ENCODE measurements at places on chromosomes 2 and 18.

DNA sequence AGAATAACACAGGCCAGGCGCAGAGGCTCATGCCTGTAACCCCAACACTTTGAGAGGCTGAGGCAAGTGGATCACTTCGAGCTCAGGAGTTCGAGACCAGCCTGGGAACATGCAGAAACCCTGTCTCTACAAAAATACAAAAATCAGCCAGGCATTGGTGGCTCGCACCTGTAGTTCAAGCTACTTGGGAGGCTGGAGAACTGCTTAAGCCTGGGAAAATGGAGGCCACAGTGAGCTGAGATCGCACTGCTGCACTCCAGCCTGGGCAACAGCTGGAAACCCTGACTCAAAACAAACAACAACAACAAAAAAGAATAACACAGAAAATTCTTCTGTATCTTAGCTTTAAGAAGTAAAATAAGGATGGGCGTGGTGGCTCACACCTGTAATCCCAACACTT lies 440.3 kb downstream of the LRATD1 start:
- DNase-seq = no peak

DNA sequence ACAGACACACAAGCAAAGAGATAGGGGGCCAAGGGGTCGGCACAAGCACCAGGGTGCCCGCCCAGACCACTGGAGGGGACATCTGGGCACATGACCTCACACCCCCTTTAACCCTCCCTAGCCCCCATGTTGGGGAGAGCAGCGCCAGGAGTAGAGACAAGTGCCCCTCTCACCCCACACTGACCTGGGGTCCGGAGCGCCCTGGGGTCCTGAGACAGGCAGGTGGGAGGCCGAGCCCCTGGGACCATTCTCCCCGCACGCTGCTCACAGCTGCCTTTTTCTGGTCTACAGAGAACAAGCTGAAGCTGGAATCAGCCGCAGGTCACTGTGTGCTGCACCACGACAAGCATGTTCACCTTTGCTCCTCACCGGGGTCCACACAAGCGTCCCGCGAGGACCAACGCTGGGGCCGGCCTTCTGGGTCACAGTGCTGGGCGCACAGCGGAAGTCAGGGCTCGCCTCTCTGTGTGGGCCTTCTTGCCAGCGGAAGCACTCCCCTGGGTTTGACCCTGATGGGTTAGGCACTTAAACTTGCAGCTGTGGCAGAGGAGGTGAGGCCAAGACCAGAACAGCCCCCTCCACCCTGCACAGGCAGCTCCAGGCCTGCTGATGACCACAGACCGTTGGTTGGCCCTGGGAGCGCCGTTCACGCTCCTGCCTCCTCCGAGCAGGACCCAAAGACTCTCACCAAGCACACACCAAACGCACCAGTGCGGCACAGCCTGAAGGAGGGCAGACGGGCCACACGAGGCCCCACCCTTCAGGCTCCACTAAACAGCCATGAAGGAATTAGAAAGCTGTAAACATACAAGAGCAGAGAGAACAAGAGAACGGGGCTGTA lies 275.3 kb downstream of the EIPR1 start:
- DNase-seq = no peak

GRCh38 chr2:110886826-110887573 lies 154.6 kb downstream of the ACOXL start:
- DNase-seq = no peak

DNA sequence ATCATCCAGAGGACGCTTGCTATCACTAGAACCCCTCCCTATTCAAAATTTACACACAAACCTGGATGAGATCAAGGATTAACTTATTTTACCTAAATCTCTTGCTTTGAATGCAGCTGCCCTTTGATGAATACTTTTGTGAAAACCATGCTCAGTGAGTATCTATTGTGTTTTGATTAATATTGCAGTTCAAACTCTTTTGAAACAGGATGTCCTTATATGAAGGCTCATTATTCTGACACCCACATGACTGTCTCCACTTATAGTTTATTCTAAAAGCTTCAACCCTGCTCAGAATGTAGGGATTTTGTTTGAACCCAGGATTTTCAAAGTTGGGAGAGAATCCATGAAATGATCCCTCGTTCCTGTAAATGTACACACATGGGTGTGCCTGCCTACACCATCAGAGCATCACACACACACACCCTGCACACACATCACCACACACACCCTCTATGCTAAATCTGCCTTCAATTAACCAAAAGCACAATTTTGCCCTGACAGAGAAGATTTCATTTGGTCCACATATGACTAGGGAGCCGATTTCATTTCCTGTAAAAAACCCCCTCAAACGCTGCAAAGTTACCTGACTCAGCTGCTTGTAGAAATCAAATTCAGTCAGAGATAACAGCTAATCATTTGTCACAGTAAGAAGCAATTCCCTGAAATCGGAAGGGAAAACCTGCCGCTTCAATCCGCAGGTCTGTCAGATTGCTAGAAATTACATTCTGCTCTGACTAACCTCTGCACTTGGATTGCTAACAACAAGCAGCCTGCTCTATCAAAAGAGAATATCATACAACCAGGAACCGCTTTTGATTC lies 65.2 kb downstream of the ZEB2 start:
- no peak for DNase-seq

GRCh38 chr18:11733031-11733430 lies 44.0 kb downstream of the GNAL start:
- peak; percentile 54 for DNase-seq

DNA sequence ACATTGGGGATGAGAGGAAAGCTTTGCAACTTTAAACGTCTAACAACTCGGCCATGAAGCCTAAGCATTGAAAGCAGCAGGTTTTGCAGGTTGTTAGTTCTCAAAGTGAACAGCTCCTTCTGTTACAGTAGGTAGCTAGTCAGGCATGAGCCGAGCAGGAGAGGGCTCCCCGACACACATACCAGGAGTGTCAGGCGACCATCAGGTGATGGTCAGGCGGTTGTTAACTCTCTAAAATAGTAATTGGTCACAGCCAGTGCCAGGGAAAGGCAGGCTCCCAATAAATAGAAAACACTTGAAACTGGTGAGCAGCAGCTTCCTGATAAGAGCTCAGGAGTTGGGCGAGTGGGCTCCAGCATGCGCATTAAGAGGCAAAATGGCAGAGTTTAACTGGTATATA lies 53.5 kb upstream of the DAPL1 start:
- no peak for DNase-seq

DNA sequence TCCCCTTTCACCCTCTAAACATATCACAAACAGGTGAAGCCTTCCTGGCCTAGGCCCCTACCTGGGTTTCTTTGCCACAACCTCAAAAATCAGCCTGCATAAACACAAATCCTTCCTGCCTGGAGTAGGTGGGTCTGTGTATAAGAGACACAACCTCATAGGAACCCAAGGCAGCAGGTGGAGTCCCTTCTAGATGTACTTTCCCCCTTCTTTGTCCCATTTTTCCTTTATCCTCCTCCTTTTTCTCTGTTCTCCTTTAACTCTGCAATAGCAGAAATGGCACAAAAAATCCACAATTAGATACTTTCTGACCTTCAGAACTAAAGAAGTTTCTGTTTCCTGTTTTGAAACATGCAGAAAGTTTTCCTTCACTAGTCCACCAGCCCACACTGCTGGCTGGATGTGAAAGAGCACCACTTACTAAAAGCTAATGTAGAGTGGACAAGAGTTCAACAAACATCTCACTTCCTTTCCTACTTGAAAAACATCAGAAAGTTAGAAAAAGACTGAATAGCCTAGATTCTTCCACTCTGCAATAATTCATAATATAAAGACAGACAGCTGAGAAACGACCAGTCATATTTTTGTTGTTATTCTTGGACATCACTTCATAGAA lies 11.2 kb downstream of the SLC40A1 start:
- no peak for DNase-seq

DNA sequence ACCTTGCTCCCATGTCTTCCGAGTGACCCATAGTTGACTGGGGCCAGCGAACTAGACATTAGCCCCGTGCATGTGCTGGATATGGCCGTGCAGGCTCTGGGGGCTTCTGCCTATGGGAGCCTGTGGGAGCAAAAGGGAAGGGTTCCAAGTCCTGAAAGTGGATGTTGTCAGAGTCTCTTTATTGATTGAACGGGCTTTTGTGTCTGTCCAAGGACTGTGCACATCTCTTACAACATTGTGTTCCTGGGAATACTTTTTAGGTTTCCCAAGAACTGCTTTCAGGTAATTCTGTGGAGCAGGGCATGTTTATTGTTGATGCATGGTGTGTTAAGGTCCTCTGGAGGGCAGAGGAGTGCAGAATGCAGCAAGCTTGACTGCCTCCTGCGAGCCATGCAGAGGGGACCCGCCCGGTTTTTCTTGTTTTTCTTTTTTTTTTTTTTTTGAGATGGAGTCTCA lies 5.0 kb downstream of the RNF144A start:
- no peak for DNase-seq

DNA sequence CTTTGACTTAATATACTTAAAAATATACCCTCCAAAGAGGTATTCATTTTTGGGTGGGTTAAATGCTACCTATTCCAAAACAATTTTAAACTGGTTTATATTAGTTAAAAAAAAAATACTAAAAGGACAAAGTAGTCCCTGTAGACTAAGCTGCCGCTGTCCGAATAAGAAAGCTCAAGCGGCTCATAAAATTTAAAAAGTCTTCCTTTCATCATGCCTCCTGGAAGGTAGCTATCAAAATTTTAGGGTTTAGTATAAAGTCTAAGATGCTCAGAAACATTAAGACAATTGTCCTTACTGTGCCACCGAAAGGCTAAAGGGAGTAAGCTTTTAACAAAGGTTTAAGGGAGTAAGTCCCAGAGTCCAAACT lies 440 bp upstream of the UGGT1 start:
- DNase-seq = no peak

GRCh38 chr2:182866095-182866460 lies 359 bp downstream of the FRZB start:
- DNase-seq = no peak

- DNase-seq = no peak
These were observed 105.7 kb downstream of the ACAA2 start for GRCh38 chr18:49707599-49707998.

GRCh38 chr2:85888020-85888683 lies 638 bp downstream of the ST3GAL5 start:
- DNase-seq = peak; percentile 16

GRCh38 chr18:2102022-2102421 lies 469.3 kb downstream of the METTL4 start:
- no peak for DNase-seq

GRCh38 chr2:131112529-131112928 lies 7.4 kb downstream of the PLEKHB2 start:
- no peak for DNase-seq

DNA sequence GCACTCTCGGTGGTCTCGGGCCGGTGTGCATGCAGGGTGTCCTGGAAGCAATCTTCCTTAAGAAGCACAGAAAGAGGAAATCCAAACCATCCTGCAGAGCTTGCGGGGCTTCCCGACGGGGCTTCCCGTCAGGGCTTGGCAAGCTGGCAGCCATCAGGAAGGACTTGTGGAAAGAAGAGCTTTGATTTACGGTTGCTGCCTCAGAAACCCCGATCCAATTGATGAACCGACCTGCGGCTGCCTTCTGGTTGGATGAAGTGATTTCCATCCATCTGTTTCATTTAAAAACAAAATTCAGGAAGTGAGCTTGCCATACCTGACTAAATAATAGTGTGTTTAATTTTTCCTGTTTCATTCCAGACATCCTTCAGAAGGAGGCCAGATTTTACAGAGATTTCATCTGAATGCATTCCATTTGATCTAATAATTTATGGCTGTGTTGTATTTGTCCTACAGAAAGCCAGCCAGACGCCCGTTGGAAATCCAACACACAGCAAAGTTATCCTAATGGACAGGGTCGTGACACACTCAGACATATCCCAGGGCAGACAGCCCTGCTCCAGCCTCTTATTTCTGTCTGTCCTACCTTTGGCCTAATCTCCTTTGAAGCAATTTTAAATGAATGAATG lies 141.3 kb downstream of the SEPTIN10 start:
- no peak for DNase-seq

DNA sequence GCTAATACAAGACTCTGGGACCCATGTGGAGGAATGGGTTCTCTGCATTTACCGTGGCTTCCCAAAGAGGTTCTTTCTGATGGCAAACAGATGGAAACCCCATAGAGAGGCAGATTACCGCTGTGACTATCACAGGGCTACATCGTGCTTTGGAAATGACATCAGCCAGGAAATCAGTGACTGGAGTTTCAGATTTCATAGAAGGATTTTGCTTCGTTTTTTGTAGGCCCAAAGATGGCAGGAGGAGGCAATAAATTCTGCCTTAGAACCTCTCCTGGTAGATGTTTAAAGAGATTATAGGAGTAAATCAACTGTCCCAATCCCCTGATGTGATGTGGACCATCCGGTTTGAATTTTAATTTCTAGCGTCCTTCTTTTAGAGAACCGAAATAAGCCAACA lies 214.1 kb downstream of the AGPS start:
- no peak for DNase-seq

GRCh38 chr2:201821080-201821479 lies 14.7 kb downstream of the CDK15 start:
- DNase-seq = no peak

DNA sequence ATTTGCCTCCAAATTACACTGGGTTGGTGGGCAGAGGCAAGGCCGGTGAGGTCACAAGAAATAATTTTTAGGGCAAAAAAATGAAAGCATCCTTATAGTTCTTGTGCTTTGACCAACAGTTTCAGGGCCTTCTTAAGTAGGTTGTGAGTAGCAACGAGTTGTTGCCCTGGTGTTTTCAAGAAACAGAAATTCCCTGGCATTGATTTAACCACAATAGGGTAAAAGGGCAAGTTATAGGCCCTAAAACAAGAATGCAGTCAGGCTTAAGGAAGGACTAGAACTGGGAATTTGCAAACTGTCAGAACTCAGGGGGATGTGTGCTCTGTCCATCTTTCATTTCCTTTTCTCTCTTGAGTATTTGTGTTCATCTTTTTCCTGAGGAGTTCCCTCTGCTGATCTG lies 46.1 kb upstream of the STPG4 start:
- DNase-seq = no peak

DNA sequence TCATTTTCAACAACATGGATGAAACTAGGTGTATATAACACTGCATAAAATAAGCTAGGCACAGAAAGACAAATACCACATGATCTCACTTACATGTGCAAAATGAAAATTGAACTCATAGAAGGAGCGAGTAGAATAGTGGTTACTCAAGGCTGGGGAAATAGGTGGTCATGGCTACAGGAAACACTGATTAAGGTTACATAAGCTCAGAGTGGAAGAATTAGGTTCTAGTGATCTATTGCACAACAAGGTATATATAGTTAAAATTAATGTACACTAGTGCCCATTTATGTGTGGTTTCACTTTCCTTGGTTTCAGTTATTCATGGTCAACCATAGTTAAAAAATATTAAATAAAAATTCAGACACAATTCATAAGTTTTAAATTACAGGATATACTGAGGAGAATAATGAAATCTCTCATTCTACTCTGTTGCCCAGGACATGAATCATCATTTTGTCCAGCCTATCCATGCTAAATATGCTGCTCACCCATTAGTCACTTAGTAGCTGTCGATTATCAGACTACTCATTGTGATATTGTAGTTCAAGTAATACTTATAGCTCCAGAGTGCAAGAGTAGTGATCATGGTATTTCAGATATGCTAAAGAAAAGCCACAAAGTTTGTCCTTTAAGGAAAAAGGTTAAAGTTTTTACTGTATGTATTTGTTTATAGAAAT lies 1530.9 kb upstream of the LRRTM1 start:
- no peak for DNase-seq
